Naive thymus-derived CD8-positive, alpha-beta T cell (primary cell): ENCODE measurements at places on chromosomes 2 and 18.
A peak's percentile ranks its signal among the peaks of the same experiment; 100 is the strongest.

GRCh38 chr2:213015387-213016165, 135.8 kb downstream of the IKZF2 start:
- H3K36me3 ChIP-seq = peaks cover 4% of the 10 kb centered on the region
- peak overlapping the region; percentile 15 for H3K4me3 ChIP-seq
- no peak overlapping the region for H3K27ac ChIP-seq
- no peaks in the 10 kb centered on the region for H3K4me1 ChIP-seq
- no peaks in the 10 kb centered on the region for H3K27me3 ChIP-seq

DNA sequence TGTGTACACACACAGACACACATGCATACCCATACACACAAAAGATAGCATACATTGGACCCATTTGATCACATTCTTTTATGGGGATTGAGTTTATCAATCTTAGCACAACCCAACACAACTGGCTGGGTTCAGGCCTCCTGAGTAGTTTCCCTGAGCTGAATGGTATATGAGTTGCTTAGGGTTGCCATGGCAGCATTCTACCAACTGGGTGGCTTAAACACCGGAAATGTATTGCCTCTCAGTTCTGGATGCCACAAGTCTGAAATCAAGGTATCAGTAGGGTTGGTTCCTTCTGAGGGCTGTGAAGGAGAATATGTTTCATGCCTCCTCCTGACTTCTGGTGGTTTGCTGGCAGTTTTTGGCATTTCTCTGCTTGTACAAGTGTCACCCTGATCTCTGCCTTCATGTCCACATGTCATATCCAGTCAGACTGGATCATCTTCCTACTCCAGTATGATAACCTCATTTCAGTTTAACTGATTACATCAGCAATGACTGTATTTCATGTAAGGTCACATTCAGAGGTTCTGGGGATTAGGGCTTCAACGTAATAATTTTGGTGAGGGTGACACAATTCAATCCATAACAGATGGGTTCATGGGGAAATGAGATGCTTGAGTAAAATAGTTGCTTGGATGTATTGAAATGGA, 212.7 kb downstream of the KCNE4 start:
- no peaks in the 10 kb centered on the region for H3K36me3 ChIP-seq
- no peaks in the 10 kb centered on the region for H3K27me3 ChIP-seq
- no peak overlapping the region for H3K4me3 ChIP-seq

DNA sequence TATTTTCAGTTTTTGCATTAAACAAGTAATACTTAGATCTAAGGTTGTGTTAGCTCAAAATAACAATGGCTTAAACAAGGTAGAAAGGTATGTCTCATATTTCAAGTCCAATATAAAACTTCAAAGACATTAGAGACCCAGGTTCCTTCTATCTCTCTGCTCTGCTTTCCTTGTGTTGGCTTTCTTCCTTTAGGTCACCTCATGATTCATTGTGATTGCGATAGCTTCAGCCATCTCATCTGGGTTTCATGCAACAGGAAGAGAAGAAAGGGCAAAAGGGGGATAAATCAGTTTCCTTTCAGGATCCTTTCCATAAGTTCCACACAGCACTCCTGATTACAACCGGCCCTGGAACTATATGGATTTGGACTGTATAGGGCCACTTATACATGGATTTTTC, 16.0 kb upstream of the TBR1 start:
- no peak overlapping the region for H3K4me3 ChIP-seq
- H3K36me3 ChIP-seq = peaks cover 36% of the 10 kb centered on the region
- H3K27ac ChIP-seq = no peak overlapping the region
- no peak for DNase-seq

DNA sequence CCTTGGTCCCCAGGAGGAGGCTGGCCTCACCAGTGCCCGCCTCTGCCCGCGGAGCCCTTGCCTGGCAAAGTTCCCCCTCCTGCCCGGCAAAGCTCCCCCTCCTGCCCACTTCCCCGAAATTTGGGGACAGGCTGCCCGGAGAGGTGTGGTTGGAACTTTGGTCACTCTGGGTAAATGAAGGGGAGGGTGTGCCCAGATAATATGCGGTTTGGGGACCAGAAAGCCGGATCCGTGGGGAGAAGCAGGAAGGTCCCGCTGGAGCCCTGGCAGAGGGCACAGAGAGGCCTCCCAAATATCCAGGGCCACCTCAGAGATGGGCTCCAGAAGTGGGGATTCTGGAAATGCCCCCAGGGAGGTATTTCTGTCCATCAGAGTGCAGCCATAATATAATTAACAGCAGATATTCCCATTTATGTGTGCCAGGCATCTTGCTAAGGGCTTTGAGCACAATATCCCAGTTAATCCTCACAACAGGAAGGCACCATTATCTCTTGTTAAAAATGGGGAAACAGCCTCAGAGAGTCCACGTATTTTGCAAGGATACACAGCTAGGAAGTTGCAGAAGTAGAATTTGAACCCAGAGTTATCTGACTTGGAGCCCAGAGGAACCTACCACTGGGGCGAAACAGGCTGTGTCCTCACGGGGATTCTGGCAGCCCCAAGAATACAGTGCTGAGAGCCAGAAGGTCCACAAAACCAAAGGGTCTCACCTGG, 914 bp downstream of the STEAP3 start:
- H3K27me3 ChIP-seq = peaks cover 36% of the 10 kb centered on the region
- H3K27ac ChIP-seq = no peak overlapping the region

- H3K27ac ChIP-seq = no peak overlapping the region
- no peak for DNase-seq
- H3K4me3 ChIP-seq = no peak overlapping the region
- H3K27me3 ChIP-seq = no peaks in the 10 kb centered on the region
Observed at GRCh38 chr18:27966881-27967280, 210.0 kb downstream of the CDH2 start.

GRCh38 chr2:165055082-165055851, 99.9 kb upstream of the SLC38A11 start:
- no peaks in the 10 kb centered on the region for H3K36me3 ChIP-seq
- no peak overlapping the region for H3K27ac ChIP-seq
- no peak overlapping the region for H3K4me3 ChIP-seq
- DNase-seq = no peak

- no peaks in the 10 kb centered on the region for H3K4me1 ChIP-seq
- no peaks in the 10 kb centered on the region for H3K36me3 ChIP-seq
Observed at GRCh38 chr2:29834036-29834540, 87.3 kb downstream of the ALK start.

GRCh38 chr2:74071426-74071825, 76.3 kb downstream of the BOLA3 start:
- H3K27ac ChIP-seq = no peak overlapping the region
- H3K36me3 ChIP-seq = peaks cover 15% of the 10 kb centered on the region
- no peak for DNase-seq
- H3K4me3 ChIP-seq = no peak overlapping the region
- peaks cover 42% of the 10 kb centered on the region for H3K4me1 ChIP-seq

DNA sequence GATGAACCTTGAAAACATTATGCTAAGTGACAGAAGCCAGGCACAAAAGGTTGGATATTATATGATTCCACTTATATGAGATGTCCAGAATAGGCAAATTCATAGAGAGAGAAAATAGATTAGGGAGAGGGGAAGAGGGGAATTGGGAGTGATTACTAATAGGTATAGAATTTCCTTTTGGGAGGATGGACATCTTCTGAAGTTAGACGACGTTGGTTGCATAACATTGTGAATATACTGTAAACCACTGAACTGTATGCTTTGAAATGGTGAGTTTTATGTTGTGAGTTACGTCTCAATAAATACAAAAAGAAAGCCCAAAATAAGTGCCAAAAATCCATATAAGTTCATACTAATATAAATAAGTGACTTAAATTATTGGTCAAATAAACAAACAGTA, 18.6 kb upstream of the CYP26B1 start:
- H3K27me3 ChIP-seq = peaks cover 14% of the 10 kb centered on the region
- H3K36me3 ChIP-seq = no peaks in the 10 kb centered on the region
- H3K4me3 ChIP-seq = no peak overlapping the region
- no peaks in the 10 kb centered on the region for H3K4me1 ChIP-seq
- DNase-seq = no peak

GRCh38 chr2:126221506-126221905, 434.5 kb upstream of the GYPC start:
- H3K27ac ChIP-seq = no peak overlapping the region
- H3K36me3 ChIP-seq = peaks cover 4% of the 10 kb centered on the region
- no peak for DNase-seq
- peaks cover 1% of the 10 kb centered on the region for H3K27me3 ChIP-seq

- peaks cover 2% of the 10 kb centered on the region for H3K27me3 ChIP-seq
- H3K36me3 ChIP-seq = no peaks in the 10 kb centered on the region
- DNase-seq = no peak
- H3K4me3 ChIP-seq = no peak overlapping the region
Observed at GRCh38 chr2:102117472-102117858, 25.1 kb upstream of the IL1R1 start.

DNA sequence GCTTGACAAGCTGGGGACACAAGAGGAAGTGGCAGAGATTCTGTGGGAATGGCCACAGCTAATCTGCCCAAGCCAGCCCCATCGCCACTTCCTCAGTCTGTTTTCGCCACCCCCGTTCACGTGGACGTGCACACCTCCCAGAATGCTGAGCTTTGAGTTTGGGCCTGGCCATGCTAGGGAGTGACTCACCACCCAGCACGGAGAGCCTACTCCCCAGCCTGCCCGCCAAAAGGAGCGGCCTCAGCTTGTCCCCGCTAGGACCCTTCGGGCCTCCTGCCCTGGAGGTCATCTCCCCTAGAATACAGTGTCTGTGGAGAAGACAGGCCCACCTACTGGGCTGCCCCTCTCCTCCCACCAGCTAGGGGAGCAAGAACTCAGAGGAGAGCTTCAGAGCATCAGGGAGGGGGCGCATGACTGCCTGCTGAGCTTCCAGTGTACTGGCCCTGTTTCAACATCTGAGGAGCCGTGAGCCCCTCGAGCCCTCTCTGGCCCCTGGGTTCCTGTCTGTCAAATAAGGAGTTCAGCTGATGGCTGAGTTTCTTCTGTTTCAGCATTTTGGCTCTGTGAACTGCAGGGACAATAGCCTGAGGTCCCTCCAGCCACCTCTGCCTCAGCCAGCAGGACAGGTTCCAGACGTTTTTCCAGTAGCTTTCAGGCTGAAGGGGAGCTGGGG, 5.1 kb downstream of the SLC35F6 start:
- H3K36me3 ChIP-seq = peaks cover 9% of the 10 kb centered on the region
- DNase-seq = no peak
- peaks cover 84% of the 10 kb centered on the region for H3K4me1 ChIP-seq
- no peaks in the 10 kb centered on the region for H3K27me3 ChIP-seq
- H3K27ac ChIP-seq = peak overlapping the region; percentile 66

DNA sequence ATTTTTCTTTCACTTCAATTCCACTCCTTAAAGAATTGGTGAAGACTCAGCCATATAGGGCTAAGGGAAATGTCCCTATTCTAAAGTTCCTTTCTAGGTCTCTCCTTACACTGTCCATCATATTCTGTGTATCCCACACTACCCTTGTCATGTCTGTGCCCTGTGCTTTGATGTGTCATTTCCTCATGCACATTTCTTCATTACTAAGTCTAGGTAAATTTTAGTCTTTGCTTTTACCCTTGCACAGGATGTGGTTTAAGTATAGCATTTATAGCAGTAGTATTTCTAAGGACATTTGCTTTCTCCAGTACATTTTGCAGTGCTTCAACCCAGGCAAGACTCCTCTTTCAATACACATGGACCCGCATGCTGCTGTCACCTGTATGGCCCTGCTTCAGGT, 221.5 kb upstream of the ACVR2A start:
- peaks cover 2% of the 10 kb centered on the region for H3K4me1 ChIP-seq
- peak overlapping the region; percentile 7 for H3K4me3 ChIP-seq
- no peaks in the 10 kb centered on the region for H3K27me3 ChIP-seq
- H3K36me3 ChIP-seq = no peaks in the 10 kb centered on the region
- DNase-seq = no peak
- no peak overlapping the region for H3K27ac ChIP-seq

- H3K27ac ChIP-seq = no peak overlapping the region
- no peaks in the 10 kb centered on the region for H3K4me1 ChIP-seq
- peaks cover 29% of the 10 kb centered on the region for H3K27me3 ChIP-seq
- DNase-seq = no peak
- H3K4me3 ChIP-seq = no peak overlapping the region
- H3K36me3 ChIP-seq = peaks cover 10% of the 10 kb centered on the region
Observed at GRCh38 chr2:128037649-128038048, 9.8 kb upstream of the SAP130 start.

DNA sequence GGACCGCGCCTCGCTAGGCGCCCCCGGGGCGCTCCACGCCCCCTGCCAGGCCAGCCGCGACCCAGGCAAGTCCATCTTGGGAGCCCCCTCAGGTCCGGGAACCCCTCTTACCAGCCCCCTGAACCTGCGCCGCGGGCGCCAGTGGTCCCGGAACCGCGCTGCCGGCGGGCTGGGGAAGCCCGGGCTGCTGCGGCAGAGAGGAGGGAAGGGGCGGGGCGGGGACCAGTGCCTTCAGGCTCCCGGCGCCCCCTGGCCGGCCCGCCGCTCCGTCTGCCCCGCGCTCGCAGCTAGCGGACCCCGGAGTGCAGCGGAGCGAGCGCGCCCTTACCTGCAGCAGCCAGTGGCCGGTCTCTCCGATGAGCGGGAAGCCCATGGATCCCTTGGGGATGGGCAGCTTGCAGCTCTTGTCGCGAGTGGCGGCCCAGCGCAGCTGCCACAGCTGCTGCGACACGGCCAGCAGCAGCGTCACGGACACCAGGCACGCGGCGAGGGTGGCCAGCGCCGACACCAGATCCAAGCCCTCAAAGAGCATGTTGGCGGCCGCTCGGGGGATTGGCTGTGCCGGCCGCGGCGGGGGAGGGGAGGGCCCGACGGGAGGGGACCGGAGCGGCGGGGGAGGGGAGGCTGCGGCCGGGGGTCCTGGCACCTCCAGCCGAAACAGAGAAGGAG, at the start of gene CYP26B1:
TSS of gene CYP26B1 (minus strand) at position 560 of the 669 bp plus-strand sequence. CDS start at position 532, 28 bp downstream.
- peaks cover 52% of the 10 kb centered on the region for H3K4me1 ChIP-seq
- no peak within 1 kb of the TSS for H3K27ac ChIP-seq
- no peak for DNase-seq
- peaks cover 41% of the 10 kb centered on the region for H3K27me3 ChIP-seq

GRCh38 chr2:72143441-72144273, 4.0 kb downstream of the CYP26B1 start:
- H3K4me1 ChIP-seq = peaks cover 35% of the 10 kb centered on the region
- H3K36me3 ChIP-seq = no peaks in the 10 kb centered on the region
- H3K27ac ChIP-seq = no peak overlapping the region
- H3K27me3 ChIP-seq = peaks cover 15% of the 10 kb centered on the region
- H3K4me3 ChIP-seq = peak overlapping the region; percentile 60
- no peak for DNase-seq

GRCh38 chr18:4599312-4599711, 144.2 kb upstream of the DLGAP1 start:
- H3K4me3 ChIP-seq = no peak overlapping the region
- H3K27me3 ChIP-seq = no peaks in the 10 kb centered on the region
- no peak overlapping the region for H3K27ac ChIP-seq
- no peaks in the 10 kb centered on the region for H3K36me3 ChIP-seq
- DNase-seq = no peak

DNA sequence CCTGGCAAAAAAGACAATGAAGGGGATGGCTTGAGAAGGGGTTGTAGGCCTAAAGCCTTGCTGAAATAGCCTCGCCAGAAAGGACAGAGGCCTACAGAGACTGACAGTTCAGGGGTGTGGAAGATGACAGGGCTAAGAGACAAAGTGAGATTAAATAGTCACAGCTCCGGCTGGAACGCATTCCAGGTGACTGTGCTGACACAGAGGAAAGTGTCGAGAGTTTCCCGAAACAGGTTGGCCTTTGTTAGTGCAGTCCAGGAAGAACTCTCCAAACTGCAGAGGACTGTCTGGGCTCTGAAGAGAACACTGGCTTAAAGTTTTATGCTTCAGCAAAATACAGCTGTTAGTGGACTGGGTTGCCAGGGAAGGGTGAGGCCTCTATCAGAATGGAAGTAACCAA, 52.8 kb downstream of the METTL4 start:
- no peak overlapping the region for H3K4me3 ChIP-seq
- peaks cover 26% of the 10 kb centered on the region for H3K4me1 ChIP-seq
- DNase-seq = no peak
